Stomach (tissue), 19 donors: ENCODE measurements at places on chromosomes 1 and 21.

- DNase-seq: no peak
These were observed 88.3 kb downstream of the SCMH1 start for GRCh38 chr1:41153750-41154274.

DNA sequence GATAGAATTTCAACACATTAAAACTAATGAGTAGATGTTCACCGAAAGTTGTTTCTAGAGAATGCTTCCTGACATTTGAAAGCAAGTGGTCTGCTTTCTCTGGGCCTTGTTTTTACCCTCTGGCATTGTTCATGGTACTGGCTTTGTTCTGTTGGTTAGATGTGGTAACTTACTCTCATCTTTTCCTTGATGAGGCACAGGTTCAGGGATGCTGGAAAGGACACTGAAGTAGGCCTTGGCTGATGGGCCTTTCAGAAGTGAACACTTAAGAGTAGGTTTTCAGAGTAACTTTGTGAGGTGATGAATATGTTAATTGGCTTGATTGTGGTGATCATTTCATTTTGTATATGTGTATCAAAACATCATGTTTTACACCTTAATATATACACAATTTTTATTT is 55.8 kb downstream of the DYRK1A start:
- DNase-seq: no peak

- no peak for DNase-seq
These were observed 19.4 kb upstream of the ESRRG start for GRCh38 chr1:216742625-216743024.

- DNase-seq: no peak
These were observed 47.5 kb downstream of the TRPM2 start for GRCh38 chr21:44400791-44401385.

DNA sequence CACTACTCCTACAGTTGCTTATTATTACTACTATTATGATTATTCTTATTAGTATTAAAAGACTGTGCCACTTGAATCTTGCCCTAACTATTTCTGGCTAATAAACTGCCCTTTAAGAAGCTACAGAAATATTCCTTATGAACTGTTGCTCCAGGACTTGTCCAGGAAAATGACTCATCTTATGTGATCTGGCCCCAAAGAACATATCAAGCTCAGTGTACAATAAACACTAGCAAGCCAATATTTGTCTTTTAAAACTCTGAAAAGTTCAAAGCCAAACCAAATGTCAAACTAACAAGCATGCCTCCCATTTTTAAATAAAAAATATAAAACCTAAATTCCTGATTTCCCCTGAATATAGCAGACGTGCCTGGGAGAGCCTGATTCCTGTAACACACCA is 88.7 kb upstream of the SIM2 start:
- no peak for DNase-seq

DNA sequence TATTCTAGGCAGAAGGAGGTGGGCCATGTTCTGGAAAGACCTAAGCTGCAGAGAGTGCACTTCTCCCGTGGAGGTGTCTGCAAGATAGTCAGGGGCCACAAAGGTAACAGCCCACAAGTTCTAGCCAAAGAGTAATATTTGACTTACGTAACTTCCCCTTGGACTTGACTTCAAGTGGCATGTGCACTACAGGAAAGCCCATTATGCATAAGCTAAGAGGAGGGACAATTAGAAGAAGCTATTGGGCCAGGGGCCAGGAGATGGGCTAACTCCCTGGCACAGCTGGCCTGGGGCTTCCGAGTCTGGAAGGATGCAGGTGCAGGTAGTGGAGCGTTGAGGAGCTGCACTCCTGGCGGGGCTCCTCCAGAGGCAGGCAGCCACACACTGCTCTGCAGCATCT is 58.3 kb downstream of the ERG start:
- DNase-seq: no peak

DNA sequence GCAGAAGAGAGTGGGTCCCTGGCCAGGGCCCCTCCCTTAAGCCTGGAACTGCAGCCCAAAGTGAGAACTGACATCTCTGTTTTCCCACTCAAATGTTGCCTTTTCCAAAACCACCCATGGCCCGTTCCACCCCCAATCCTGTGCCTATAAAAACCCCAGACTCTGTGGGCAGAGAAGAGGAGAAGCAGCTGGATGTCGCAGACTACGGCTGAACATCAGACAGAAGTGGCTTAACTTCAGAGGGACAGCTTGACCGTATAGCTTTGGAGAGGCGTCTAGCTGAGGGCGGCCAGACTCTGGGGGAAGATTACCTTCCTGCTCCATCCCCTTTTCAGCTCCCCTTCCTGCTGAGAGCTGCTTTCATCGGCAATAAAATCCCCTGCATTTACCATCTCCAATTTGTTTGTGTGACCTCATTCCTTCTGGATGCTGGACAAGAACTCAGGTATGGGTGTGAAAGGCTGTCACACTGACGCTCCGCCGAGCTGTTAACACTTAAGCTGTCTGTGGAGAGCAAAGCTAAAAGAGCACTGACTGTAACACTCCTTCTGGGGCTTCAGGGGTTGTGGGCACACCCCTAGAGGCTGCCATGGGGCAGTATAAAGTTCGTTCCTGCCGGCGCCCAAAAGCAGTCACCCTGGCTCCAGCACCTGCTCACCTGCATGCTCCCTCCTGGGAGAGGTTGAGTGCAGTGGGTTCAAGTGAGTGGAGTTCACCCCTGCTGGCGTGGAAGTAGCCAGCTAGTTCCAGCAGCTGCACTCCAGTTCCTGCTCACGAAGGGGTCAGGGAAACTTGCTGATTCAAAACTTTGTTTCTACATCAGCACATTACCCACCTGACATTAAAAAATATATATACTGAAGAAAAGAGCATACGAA is 19.6 kb upstream of the ERO1B start:
- DNase-seq: no peak
